ENCODE measurements at places on chromosomes 5 and 9.

- DNase-seq: no peak
Observed at GRCh38 chr9:26078706-26079105, 400.5 kb upstream of the TUSC1 start.

GRCh38 chr5:133704411-133704810 lies 92.1 kb upstream of the FSTL4 start:
- DNase-seq: no peak

DNA sequence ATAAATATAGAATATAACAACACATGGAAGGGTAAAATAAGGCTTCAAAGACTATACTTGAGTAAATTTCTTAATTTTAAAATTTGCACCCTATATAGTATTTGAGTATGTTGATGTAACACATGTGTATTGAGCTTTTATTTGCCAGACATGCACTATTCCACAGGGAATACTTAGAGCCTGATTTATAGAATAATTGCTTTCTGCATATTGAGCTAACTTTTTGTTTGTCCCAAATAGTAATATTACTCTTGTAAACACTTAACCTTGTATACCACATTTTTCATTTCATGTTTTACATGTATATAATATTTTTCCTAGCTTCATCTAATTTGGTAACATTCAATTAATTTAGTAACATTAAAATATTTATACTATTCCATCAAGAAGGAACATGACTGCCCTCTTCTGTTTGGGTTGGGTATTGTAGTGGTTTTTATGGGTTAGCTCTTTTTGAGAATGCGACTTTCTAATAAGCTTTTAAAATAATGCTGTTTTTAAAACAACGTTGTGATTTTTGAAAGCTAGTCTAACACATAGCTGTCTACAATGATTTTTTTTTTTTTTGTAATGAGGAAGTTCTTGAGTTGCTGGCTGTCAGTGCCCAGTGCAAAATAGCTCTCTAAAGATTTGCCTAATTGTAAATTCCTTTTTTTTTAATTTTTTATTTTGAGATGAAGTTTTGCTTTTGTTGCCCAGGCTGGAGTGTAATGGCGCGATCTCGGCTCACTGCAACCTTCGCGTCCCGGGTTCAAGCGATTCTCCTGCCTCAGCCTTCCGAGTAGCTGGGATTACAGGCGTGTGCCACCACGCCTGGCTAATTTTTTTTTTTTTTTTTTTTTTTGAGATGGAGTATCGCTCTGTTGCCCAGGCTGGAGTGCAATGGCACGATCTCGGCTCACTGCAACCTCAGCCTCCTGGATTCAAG lies 4.8 kb downstream of the SUB1 start:
- no peak for DNase-seq

DNA sequence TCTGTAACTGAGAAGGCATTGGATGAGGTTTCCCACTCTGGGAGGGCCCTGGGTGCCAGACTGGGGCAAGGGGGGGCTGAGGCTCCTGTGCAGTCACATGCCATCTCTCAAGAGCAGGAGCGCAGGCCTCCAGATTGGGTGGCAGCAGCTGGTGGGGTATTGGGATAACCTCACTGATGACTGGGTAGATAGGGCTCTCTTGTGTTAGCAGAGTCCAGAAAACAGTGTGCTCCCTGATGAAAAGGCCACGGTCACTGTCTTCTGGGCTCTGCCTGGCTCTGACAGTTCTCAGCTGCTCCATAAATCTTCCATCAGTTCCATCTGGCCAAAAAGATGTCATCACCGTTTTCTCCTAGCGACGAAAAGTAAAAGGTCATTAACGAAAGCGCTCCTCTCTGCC lies 21.8 kb upstream of the NKX2-5 start:
- no peak for DNase-seq

DNA sequence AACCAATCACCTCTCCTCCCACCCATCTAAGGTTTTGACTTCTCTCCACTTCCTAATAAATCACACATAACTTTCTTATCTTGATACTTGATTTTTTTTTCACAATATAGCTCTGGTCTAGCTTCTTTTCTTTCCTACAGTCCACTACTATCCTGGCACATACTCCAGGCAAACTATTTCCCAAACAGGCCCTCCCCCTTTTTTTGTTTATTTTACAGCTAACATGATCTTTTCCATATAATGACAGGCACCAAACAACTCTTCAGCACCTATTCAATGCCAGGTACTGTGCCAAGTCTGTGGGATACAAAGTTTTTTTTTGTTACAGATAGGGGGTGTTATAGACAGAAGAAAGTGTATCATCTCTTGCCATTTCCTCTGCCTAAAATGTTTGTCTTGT lies 7.9 kb downstream of the TYRP1 start:
- DNase-seq: no peak

DNA sequence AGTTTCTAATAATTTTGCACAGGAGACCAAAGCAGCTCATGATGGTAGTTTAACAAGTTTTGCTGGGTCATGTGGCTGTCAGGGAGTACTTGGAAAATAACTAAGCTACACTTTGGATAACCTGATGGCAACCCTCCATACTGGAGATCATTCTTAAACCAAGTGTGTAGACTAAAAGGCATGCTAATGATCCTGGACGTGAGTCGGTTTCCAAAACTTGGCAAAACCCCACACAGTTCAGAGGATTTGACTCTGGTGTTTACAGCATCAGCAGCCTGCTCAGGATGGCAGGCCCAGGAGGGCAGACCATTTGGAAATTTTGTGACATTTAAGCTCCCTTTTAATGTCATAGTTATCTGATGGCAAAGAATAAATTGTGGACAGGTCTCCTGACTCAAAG lies 196.5 kb upstream of the EFNA5 start:
- DNase-seq: no peak

GRCh38 chr5:158537366-158537765 lies 562.4 kb downstream of the EBF1 start:
- no peak for DNase-seq

Data from head of caudate nucleus (tissue), 42 donors.